Non-pigmented ciliary epithelial cell (primary cell): ENCODE measurements at places on chromosomes 1 and 21.

GRCh38 chr21:34189506-34189905 is 116.1 kb downstream of the MRPS6 start:
- no peak for DNase-seq

DNA sequence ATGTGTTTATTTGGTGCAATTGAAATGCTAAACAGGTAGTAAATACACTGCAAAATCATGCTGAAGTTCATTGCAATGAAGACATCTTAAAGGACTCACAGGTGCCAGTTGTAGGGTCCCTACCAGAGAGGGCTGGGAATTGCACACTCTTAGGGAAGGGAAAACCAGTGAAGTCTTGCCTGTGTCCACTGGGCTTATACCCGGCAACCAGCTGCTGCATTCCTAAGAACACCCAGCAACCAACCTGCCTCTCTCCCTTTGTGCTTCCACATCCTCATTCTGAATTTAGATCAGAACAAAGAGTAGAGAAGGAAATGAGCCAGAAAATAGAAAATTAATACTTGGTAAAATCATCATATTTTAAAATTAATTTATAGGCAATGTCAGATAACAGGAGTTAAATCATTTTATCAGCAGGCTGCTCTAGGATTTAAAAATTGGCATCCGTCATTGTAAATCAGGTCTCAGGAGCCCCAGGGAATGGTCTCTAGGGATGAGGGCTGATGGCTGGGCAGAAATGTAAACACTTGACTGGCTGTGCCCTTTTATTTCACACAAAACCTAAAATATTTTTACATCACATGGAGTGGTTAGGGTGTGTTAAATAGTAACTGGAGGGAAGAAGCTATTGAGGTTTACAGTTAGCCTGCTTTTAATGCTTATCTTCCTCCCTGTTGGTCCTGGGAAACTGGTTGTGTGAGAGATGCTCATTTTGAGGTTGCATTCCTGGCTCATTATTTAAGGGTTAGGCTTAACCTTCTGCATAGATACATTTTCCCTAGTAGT is 31.3 kb downstream of the PTGFRN start:
- no peak for DNase-seq

- no peak for DNase-seq
Measured at GRCh38 chr1:226838456-226838855, 32.0 kb upstream of the PSEN2 start.

DNA sequence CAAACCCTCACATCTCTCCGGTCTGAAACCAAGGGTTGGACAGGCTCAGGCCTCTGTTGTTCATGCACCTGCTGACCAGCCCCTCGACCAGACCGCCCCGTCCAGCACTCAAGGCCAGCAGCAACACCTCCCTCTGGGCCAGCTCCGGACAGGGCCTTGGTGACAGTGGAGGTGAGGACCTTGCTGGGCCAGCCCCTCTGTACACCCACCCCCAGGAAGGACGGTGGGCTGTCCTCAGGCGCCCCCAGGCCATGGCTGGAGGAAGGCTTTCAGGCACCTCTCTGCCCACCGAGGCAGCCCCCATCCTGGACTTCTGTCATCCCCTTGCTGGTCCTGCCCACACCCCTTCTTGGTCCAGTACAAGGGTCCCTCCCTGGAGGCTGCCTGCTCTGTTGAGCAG is 48.6 kb downstream of the MEGF6 start:
- DNase-seq = no peak

DNA sequence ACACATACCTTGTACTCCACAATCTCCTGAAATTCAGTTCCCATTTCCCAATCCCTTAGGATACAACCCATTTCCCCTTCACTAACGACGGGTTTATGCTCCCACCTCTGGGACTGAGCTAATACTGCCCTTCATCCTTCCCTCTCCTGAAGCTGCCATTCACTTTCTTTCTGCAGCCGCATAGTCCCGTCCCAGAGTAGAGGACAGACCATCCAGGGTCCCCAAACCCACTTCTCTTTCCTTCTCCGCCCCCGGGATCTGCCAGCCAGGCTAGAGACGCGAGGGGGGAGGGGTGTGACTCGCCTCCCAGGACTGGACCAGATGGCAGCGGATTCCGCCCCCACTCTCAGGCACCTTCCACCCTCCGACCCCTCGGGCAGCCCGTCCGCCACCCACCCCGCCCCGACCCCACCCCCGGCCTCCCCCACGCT is 679 bp downstream of the ABL2 start:
- no peak for DNase-seq

DNA sequence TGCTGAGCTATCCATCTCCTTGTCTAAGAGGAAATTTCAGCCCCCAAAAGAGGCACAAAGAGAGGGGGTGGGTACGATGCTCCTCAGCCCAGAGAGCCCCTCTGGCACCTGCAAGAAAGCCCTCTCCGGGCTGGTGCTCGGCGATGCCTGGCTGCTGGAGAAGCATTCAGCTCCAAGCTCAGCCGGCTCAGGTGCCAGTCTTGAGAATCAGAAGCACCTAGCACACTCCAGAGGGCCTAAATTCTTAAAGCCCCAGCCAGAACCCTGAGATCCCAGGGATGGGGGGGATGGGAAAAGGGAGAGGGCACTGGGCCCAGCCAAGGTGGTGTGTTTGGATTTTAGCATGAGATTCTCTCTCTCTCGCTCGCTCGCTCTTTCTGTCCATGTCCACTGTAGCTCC is 2.9 kb downstream of the GRIK3 start:
- DNase-seq = no peak

- peak; percentile 73 for DNase-seq
Measured at GRCh38 chr1:114458237-114458777, 52.7 kb downstream of the TRIM33 start.

GRCh38 chr1:29960156-29960755 is 723.9 kb downstream of the PTPRU start:
- DNase-seq = no peak

DNA sequence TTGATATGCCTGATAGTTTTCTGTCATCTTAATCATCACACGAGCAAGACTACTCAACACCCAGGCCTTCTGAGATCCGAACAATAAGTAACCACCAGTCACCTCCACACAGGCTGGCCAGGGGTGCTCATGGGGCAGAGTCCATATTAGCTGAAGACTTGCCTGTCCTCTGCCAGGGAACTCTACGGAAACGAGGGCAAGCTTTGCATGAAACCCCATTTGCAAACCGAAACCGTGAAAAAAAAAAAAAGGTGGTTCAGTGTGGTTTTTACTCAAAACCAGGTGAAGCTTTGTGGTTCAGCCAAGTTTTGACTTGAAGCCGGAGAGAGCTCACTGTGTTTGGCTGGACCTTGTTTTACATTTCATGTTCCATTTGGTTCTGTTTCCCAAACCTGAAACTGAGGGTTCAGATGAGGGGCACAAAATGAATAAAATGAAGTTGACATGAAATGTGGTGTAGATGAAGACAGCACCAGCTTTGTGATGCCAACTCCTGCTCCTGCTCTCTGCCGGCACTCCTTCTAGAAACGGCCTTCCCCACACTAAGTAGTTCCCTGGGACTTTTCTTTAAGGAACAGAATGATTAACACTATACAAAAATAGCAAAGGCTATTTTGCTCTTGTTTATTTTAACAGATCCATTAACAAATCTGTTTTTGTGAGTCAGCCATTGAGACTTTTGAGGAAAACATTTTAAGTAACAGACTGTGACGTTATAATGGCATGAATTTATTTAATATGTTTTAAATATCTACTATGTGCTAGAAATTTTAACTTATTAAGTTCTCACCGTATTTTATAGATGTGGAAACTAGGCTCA is 74.7 kb downstream of the RUNX1 start:
- DNase-seq = no peak

DNA sequence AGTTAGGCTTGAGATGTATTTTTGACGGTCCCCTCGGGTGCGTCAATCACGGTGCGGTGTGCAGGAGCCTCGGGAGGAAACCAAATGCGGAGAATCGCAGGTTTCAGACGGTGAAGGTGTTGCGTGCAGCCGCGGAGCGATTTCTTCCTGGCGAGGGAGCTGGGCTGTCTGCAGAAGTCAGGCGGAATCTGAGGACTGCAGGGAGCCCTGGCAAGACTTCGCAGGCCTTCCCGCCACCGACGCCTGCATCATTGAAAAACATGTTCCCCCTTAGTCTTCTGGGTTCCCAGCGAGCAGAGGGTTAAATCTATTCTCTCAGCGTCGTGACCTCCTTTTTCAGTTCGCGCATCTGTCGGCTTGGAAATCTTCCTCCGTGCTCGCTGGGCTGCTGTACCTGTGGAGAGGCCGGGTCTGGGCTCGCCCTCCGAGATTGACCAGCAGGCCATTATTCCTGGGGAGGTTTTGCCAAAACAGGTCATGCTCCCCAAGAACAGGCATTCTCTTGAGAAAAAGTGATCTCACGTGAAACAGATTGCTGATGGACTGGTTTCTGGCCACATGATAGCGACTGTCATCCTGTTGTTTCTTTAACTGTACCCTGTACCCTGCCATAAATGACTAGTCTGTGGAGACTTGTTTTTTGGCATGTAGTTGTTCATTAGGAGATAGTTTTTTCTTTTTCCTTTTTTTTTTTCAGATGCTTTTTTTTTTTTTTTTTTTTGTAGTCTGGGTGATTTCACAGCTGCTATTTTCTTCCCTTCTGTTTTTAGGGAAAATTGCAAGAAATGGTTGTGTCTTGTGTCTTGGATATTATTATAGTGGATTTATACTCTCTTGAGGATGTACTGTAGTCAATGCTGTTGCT is 894 bp downstream of the EPB41 start:
- DNase-seq = no peak

DNA sequence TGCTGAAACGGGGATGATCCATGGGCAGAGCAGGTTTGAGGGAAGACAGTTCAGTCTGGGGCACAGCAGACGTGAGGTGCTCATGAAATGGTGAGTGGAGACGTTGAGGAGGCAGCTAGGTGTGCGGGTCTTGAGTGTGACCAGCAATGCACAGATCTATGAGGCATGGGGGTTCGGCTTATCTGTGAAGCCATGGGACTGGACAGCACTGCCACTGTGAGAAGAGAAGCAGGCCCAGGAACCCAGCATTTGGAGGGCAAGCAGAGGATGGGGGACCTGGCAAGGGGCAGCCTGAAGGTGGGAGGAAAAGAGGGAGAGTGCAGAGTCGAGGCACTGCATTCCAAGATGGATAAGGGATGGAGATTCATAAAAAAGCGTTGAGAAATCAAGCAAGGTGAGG is 8.0 kb downstream of the CSF1 start:
- no peak for DNase-seq

GRCh38 chr1:4741876-4742423 is 87.5 kb downstream of the AJAP1 start:
- no peak for DNase-seq
